ENCODE measurements at places on chromosomes 2 and 18. TPM values are rescaled to one million over a fixed set of nuclear protein-coding genes. Genes with fewer than 3 reads are reported as not detected.

- peak; percentile 14 for DNase-seq
These were observed 21.1 kb upstream of the TMEM163 start for GRCh38 chr2:134739879-134740301.

OXER1 gene
- total RNA-seq: not detected

- no peak for DNase-seq
These were observed 32.9 kb downstream of the EPAS1 start for GRCh38 chr2:46329803-46330775.

DNA sequence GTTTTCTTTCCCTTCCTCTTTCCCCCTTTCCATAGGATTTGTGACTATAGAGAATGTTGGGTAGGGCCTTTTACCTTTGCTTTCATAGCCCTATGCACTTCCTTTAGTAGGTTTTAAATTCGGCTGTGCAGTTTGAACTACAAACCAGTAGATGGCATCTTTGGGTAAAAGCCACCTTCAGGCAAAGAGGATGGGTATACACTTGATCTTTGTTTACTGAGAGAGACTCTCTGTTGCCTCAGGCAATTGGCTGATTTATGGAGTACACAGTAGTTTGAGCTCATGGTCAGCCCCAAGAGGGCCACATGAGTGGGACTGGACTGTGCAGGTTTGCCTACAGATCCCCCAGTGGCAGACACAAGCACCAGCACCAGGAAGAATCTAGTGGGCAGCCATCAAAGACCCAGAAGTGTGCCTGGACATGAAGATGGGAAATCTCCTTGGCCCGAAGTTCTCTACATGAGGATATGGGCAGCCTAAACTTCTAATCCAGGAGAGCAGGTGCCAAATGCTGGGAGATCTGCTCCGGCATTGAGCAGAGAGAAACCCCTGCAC, 1304.3 kb upstream of the DDX18 start:
- no peak for DNase-seq

ONECUT2 gene
- 0.04 TPM for total RNA-seq

- DNase-seq: no peak
These were observed 102.8 kb downstream of the MYCN start for GRCh38 chr2:16043192-16043591.

DNA sequence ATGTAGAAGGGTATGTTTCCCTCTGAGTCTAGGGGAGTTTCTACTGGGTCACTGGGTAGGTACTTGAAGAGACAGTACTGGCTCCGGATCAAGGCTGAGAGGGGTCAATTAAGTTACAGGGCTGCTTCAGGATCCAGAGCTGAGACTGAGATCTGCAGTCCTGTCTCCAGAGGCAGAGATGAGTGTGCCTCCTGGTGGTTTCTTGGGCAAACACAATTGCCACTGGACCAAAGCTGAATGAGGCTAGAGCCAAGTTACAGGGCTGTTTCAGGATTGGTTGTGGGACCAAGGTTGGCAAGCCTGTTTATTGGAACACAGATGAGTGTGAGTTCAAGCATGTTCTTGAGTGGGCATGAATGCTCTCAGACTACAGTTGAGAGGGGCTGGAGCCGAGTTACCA, 157.9 kb downstream of the ADCYAP1 start:
- no peak for DNase-seq
